Thoracic aorta (tissue), 2 donors: ENCODE measurements at places on chromosomes 2 and 18.

DNA sequence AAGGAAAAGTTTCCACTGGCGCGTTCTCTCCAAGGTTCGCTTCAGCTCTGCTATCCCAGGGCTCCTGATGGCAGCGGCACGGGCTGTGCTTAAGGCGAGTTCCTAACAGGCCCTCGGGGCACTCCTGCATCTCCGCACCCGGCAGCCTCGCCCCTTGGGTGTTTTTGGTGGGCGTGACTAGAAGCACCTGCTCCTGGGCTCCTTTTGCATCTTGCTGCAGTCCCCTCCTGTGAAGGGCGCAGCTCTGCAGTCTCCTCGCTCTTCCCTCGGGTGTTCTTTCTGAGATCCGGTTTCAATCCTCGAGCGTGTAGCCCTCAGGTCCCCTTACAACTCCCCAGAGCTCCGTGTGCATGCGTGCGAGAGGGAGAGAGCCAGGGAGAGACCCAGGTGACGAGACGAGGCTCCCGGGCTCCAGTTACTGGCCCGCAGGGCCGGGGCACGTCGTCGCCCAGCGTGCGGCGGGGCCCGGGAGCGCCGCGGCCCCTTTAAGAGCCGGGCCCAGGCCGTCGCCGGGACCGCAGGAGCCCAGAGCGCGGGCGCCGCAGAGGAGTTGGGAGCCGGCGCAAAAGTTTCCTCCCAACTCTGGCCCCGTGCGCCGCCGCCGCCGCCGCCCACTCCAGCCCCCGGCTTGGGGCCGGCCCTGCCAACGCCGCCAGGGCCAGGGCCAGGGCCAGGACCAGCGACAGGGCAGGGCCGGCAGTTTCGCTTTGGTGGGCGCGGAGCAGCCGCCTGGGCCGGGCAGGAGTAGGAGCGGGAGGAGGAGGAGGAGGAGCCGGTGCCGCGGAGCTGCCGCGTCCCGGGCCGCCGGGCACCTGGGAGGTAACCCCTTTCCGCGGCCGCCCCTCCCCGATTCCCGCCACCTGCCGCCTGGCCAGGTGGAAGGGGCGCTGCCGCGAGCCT, at the start of gene PARD3B:
PARD3B (plus strand) TSS at position 515 of the 900 bp plus-strand sequence. CDS start 525 bp downstream, outside the sequence.
- no peak for DNase-seq
- no peaks in the 10 kb centered on the region for H3K36me3 ChIP-seq
- H3K4me3 ChIP-seq: peak within 1 kb of the TSS; percentile 93

- H3K36me3 ChIP-seq: peaks cover 12% of the 10 kb centered on the region
- H3K4me1 ChIP-seq: no peaks in the 10 kb centered on the region
- no peaks in the 10 kb centered on the region for H3K27me3 ChIP-seq
These were observed 26.7 kb downstream of the CCDC93 start for GRCh38 chr2:117987121-117987520.

GRCh38 chr2:218811382-218811781, 20.2 kb downstream of the PRKAG3 start:
- no peak for DNase-seq
- no peak overlapping the region for H3K4me3 ChIP-seq
- peaks cover 31% of the 10 kb centered on the region for H3K36me3 ChIP-seq
- H3K27me3 ChIP-seq: no peaks in the 10 kb centered on the region
- H3K4me1 ChIP-seq: peaks cover 17% of the 10 kb centered on the region
- H3K27ac ChIP-seq: no peak overlapping the region

DNA sequence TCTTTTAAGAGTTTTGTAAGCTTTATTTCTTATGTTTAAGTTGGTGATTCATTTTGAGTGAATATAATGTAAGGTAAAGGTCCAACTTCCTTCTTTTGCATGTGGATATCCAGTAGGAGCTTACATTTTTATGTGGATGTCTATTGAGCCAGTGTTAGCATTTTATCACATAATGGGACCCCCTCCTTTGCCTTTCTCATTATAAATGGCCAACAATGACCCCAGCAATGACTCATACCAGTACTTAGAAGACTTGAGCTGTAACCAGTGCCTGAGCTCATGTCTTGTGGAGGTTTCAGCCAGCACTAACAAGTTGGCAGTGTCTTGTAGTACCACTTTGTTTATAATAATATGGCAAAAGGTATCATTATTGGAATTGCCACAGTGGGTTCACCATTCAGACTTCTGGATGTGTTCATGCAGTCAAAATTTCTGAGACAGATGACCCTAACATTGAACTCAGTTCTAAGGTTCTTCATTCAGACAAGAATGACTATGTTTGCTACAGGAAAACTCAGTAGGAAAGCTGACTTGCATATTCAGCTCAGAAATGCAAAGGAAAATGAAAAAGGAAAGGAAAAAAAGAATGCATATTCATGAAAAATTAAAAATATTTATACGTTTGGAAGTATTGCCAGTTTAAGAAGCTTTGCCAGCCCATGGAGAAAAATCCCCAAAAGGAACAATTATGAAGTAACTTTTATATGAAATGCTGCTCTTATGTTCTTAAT, 41.0 kb downstream of the CDKL4 start:
- no peaks in the 10 kb centered on the region for H3K36me3 ChIP-seq
- DNase-seq: no peak

GRCh38 chr2:102271844-102272243, 39.5 kb upstream of the IL1RL1 start:
- H3K36me3 ChIP-seq: no peaks in the 10 kb centered on the region
- no peak for DNase-seq
- H3K27me3 ChIP-seq: no peaks in the 10 kb centered on the region
- H3K4me1 ChIP-seq: no peaks in the 10 kb centered on the region
- no peak overlapping the region for H3K4me3 ChIP-seq

DNA sequence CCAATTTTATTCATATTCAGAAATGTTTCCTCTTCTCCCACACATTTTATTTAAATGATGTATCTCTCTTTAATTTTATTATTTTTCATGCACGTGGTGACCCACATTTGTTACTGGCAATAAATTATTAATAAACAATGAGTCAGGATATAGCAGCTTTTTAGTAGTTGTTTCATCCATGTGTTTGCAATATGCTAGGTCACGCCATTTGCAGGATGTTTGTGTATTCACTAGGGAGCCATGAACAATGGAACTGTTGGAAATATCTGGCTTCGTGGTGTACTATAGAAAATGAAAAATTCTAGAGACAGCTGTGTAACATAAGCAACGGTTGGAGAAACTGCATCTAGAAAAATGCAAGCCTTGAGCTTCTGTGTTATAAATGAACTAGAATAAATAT, 176.0 kb upstream of the COL3A1 start:
- no peak overlapping the region for H3K4me3 ChIP-seq
- no peaks in the 10 kb centered on the region for H3K27me3 ChIP-seq
- H3K4me1 ChIP-seq: no peaks in the 10 kb centered on the region
- no peaks in the 10 kb centered on the region for H3K36me3 ChIP-seq
- DNase-seq: no peak

- no peak for DNase-seq
- no peaks in the 10 kb centered on the region for H3K36me3 ChIP-seq
- no peak overlapping the region for H3K27ac ChIP-seq
- no peak overlapping the region for H3K4me3 ChIP-seq
- no peaks in the 10 kb centered on the region for H3K4me1 ChIP-seq
These were observed 15.7 kb downstream of the CREG2 start for GRCh38 chr2:101371636-101372035.

DNA sequence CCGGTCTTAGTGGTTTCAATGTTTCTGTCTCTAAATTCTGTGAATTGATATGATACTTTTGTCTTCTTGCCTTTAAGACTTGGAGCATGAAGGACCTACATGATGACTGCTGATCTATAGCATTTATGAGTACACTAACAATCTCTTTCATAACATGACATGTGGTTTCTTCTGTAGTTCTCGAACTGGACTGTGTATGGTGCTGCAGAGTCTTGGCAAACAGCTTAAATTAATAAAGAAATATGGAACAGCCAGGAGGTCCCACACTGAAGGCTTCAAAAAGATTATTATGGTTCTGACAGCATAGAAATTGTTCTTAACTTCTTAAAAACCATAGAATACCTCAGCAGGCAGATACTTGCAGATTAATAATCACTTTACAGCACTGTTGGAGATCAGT, 145.0 kb downstream of the DCC start:
- H3K4me3 ChIP-seq: no peak overlapping the region
- H3K4me1 ChIP-seq: no peaks in the 10 kb centered on the region
- DNase-seq: no peak

DNA sequence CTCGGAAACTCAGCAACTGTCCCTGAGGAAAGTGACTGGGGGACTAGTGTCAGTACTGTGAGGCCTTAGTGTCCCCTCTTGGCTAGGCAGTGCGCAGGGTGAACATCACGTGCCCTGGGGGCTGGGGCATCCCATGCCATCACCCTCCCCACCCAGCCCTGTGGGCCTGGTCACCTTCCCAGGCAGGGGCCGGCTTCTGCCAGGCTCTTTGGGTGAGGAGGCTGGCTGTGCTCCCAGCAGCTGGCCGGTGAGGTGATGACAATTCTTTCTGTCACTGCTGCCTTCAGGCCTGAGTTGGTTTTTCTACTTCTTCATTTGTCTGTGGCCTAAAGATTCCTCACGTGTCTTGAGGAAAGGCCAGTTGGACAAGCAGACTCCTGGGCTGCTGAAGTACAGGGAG, 180.8 kb downstream of the KLHL29 start:
- H3K27ac ChIP-seq: peak overlapping the region; percentile 84
- H3K4me3 ChIP-seq: no peak overlapping the region
- DNase-seq: no peak
- no peaks in the 10 kb centered on the region for H3K36me3 ChIP-seq
- peaks cover 65% of the 10 kb centered on the region for H3K4me1 ChIP-seq
- no peaks in the 10 kb centered on the region for H3K27me3 ChIP-seq

DNA sequence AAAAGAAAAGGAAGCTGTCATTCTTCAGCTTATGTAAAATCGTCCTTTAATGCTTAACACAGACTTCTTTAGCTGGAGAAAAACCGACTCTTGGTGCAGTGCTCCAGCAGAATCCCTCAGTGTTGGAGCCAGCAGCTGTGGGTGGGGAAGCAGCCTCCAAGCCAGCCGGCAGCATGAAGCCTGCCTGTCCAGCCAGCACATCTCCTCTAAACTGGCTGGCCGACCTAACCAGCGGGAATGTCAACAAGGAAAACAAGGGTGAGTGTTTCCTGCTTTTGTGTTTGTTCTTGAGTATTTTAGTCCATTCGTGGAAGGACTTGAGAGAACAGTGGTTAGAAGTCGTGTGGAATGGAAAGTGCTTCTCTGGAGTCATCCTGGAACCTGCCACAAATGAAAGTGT, 38.9 kb downstream of the KDM3A start:
- no peaks in the 10 kb centered on the region for H3K27me3 ChIP-seq
- H3K36me3 ChIP-seq: peaks cover 28% of the 10 kb centered on the region
- peak overlapping the region; percentile 88 for H3K27ac ChIP-seq
- H3K4me1 ChIP-seq: peaks cover 65% of the 10 kb centered on the region
- H3K4me3 ChIP-seq: peak overlapping the region; percentile 33
- DNase-seq: no peak

- H3K36me3 ChIP-seq: no peaks in the 10 kb centered on the region
- no peaks in the 10 kb centered on the region for H3K4me1 ChIP-seq
- no peak for DNase-seq
- H3K27ac ChIP-seq: no peak overlapping the region
- H3K27me3 ChIP-seq: no peaks in the 10 kb centered on the region
These were observed 149.1 kb downstream of the RHBDD1 start for GRCh38 chr2:226984750-226985582.

GRCh38 chr2:45009303-45009927, at the start of gene SIX2:
Gene SIX2, minus strand, starts transcription at chr2:45009452. Its CDS starts 342 bp downstream, at chr2:45009110.
- DNase-seq: peak; percentile 79
- H3K27ac ChIP-seq: peak within 1 kb of the TSS; percentile 93
- peaks cover 7% of the 10 kb centered on the region for H3K36me3 ChIP-seq
- H3K27me3 ChIP-seq: no peaks in the 10 kb centered on the region
- peak within 1 kb of the TSS; percentile 87 for H3K4me3 ChIP-seq
- H3K4me1 ChIP-seq: peaks cover 6% of the 10 kb centered on the region
